ENCODE measurements at places on chromosomes 11 and 22.

DNA sequence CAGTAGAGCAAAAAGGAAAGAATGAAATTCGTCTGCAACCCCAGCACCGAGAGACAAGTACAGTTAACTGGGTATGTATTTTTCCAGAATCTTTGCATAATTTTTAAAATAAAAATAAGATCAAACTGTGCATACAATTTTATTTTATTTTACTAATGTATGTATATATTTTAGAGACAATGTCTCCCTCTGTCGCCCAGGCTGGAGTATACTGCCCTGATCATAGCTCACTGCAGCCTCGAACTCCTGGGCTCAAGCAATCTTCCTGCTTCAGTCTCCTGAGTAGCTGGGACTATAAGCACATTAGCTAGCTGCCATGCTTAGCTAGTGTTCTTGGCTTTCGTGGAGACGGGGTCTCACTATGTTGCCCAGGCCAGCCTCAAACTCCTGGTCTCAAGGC lies 18.8 kb upstream of the DRD2 start:
- DNase-seq: no peak

DNA sequence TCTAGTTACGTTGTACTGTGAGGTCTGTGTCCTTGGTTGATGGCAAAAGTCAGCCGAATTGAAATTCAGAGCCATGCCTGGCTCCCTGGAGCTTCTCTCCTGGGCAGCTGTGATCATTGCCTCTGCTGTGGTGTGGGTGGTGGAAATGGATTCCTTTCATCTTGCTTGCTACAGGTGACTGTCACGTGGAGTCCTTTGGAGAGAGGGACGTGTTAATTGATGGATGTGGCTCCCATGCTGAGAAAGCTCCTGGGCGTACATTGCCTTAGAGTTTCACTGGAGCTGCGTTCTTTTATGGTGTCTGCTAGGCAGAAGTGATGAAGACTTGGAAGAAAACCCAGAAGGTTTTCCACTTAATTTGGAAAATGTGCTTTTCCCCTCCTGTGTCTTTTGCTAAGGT lies 41.9 kb upstream of the PPP6R3 start:
- DNase-seq: no peak

GRCh38 chr11:6353367-6353987 lies 33.2 kb upstream of the CAVIN3 start:
- DNase-seq: peak; percentile 46

DNA sequence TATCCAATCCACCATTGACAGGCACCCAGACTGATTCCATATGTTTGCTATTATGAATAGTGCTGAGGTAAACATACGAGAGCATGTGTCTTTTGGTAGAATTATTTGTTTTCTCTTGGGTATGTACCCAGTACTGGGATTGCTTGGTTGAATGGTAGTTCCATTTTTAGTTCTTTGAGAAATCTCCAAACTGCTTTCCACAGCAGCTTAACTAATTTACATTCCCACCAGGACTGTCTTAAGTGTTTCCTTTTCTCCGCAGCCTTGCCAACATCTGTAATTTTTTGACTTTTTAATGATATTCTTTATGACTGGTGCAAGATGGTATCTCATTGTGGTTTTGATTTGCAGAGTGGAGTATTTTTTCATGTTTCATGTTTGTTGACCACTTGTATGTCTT lies 8.3 kb downstream of the FDX1 start:
- DNase-seq: no peak

GRCh38 chr11:9905501-9905951 lies 241.6 kb downstream of the SWAP70 start:
- no peak for DNase-seq

GRCh38 chr11:112613051-112613972 lies 347.9 kb upstream of the NCAM1 start:
- no peak for DNase-seq

DNA sequence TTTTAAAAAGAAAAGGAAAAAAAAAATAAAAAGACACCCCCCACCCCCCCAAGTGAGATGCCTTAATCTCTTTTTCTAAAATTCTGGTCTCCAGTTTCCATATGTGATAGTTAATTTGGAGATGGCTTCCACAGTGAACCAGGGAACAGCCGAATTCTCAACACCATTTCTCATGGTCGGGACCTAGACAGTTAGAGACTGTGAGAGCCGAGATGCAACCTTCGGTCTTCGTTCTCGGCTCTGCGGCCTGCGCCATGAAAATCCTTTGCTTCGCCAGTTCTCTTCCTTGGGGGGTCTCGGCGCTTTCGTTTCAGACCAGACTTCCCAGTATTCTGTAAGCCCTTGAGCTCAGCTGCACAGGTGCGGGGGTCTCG lies 723 bp downstream of the CACNG2 start:
- DNase-seq: no peak

- no peak for DNase-seq
Observed at GRCh38 chr11:59247531-59248227, 35.0 kb upstream of the MPEG1 start.

DNA sequence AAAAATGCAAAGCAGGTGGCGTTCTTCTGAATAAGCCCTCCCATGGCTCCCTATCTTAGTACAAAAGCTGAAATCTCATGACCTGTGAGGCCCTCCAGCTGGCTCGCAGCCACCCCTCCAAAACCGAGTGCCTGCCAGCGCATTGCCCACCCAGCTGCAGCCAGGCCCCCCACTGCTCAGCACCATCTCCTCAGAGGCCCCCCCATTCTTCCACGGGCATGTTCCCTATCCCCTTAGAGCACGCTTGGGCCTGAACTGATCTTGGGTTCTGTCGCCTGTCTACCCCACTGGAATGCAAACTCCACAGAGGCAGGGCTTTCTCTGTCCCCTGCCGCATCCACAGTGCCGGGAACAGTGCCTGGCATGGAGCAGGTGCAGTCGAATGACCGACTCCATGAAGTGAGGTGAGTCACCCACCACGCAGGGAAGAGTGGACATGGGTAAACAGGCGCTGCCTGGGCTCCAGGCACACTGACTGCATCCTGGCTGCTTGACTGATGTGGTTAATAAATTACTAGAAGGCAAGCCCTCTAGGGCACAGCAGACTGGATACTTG lies 11.3 kb upstream of the EFCAB6 start:
- DNase-seq: no peak

- DNase-seq: no peak
Observed at GRCh38 chr11:71499546-71499945, 27.5 kb upstream of the KRTAP5-7 start.

DNA sequence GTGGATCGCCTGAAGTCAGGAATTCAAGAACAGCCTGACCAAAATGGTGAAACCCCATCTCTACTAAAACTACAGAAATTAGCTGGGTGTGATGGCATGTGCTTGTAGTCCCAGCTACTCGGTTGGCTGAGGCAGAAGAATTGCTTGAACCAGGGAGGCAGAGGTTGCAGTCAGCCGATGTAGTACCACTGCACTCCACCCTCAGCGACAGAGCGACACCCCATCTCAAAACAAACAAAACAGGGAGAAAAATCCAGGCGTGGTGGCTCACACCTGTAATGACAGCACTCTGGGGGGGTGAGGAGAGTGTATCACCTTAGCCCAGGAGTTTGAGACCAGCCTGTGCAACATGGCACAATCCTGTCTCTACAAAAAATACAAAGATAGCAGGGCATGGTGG lies 802.3 kb upstream of the ARHGAP42 start:
- DNase-seq: no peak

DNA sequence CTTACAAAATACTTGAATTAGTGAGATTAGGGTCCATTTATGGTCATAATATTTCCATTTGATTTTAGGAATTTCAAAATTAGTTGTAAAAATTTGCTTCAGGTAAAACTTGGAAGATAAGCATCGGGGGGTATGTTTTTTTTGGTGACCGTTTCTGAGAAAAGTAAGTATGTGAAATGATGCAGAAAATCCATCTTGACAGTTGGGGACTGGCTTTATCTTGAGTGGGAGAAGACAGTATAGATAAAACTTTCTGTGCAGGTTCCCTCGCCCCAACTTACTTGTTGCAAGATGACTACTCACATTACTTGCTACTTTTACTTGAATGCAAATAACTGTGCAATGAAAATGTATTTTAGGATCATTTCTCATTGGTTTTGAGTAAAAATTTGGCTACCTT lies 49.5 kb downstream of the DNAJC24 start:
- no peak for DNase-seq

- DNase-seq: no peak
Observed at GRCh38 chr11:66843776-66844495, 695 bp downstream of the RCE1 start.

DNA sequence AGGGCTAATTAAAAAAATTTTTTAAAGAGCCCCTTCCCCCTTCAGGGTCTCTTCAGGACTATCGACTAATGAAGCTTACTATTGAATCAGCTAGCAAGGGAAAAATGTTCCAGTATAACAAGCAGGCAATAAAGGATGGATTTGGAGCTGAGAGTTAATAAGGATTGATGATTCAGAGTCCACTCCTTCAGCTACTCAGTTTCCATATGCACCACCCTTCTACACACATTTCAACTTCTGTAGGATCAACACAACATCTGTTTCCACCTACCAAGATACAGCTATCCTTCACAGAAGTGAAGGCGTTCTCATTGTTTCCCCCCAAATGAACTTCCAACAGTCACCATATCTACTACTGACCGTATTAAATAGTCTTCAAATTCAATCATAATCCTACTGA lies 6.6 kb upstream of the ALKBH3 start:
- DNase-seq: no peak

- no peak for DNase-seq
Observed at GRCh38 chr11:101202614-101203013, 73.0 kb upstream of the PGR start.

- DNase-seq: no peak
Observed at GRCh38 chr11:129190087-129190486, 2.0 kb downstream of the ARHGAP32 start.

GRCh38 chr11:1152316-1153104 lies 5.2 kb upstream of the MUC5AC start:
- no peak for DNase-seq

DNA sequence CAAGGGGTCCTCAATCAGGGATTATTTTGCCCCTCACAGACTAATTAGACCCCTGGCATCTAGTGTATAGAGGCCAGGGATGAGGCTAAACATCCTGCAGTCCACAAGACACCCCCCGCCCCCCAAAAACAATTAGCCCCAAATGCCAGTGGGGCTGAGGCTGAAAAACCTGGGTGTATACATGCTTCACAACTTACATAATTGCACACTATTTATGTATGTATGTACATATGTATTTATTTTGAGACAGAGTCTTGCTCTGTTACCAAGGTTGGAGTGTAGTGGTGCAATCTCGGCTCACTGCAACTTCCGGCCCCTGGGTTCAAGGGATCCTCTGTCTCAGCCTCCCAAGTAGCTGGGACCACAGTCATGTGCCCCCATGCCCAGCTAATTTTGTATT lies 28.8 kb upstream of the SHANK2 start:
- no peak for DNase-seq

- no peak for DNase-seq
Observed at GRCh38 chr11:43833657-43834073, 47.0 kb upstream of the ALKBH3 start.

- DNase-seq: no peak
Observed at GRCh38 chr11:79487412-79487811, 46.6 kb upstream of the TENM4 start.

GRCh38 chr11:118939953-118940598 lies 14.3 kb upstream of the BCL9L start:
- DNase-seq: no peak

DNA sequence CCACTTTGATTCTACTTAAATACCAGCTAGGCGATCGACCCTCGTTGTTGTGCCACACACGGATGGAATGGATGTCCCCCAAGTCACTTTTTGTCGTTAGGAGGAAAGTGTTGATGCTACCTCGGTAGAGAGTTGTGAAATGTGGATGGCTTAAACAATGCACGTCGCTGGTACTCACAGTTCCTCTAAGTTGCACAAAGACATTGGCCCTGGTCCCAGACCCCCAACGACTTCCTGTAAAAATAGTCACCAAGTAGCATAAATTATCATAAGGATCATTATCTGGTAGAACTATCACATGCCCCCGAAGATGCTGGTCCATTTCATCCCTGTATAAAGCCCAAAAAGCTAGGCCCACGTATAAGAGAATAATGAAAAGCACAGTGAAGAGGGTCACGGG lies 3.8 kb downstream of the PKDREJ start:
- no peak for DNase-seq

GRCh38 chr11:66089067-66089466 lies 19.0 kb downstream of the PACS1 start:
- DNase-seq: no peak

- no peak for DNase-seq
Observed at GRCh38 chr22:29663180-29663821, 56.5 kb upstream of the CABP7 start.

DNA sequence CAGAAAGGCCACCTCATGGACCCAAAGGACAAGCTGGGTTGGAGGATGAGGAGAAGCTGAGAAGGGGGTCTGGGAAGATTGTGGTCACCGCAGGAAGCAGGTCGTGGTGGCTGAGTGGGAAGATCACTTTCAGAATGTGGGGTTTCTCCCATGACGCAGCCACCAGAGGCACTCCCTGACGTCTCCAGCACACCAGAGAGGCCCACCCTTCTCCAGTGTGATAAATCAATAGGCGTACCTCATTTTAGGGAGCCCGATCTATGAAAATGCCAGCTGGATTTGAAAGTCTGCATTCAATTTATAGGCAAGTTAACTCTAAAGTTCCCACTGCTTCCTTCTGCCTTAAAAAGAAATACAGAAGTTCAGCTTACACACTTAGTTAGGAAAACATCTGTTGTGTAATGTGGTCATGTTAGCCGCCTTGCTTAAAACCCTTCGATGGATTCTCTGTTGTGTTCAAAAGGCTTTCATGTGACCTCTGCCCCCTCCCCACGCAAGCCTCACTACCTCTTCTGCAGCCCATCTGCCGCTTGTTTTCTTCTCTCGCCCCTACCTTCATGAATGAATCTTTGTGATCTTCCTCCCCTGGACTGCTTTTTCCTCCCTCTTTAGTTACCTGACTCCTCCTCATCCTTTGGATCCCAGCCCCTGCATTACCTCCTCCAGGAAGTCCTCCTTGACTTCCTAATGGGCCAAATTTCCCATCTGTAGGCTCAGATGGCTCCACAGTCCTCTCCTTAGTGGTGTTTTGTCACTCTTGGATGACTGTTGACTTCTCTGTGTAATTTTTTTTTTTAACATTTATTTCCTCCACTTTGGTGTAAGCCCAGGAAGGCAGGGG lies 10.7 kb downstream of the TSPAN18 start:
- DNase-seq: no peak

DNA sequence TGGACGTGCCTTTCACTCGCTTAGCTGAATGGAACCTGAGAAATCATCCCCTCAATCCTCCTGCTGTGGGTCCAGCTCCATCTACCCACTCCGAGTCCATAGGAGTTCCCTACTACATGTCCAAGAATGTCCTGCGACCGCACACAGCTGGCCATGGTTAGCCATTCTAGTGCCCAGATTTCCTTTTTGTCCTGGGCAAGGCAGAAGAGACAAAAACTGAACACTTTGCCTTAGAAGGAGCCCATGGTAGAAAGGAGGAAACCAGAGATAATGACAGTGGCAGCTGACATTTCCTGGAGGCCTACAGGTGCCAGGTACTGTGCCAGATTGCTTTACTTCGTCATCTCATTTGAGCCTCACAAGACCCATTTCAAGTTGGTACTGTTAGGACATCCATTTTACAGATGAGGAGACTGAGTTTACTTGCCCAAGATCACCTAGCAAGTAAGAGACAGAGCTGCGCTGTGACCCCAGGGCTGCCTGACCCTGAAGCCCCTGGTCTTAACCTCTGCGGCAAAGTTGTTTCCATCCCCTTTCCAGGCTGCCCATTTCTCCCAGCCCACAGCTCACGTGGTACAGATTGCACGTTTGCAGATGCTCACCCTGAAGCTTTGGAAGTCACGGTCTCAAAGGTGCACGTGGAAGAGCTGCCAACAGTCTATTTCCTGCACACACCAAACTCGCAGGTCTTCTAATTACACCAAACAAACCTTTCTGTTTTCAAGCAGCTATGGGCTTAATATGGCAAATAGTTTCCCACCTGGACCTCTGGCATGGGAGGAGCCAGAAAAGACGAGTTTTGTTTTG lies 112.7 kb downstream of the ZBTB16 start:
- no peak for DNase-seq
